Tibial nerve (tissue), 4 donors: ENCODE measurements at places on chromosomes 7 and 10.

GRCh38 chr7:1068619-1069018, 19.3 kb upstream of the GPER1 start:
- H3K27ac ChIP-seq = no peak overlapping the region
- no peak for DNase-seq
- no peak overlapping the region for H3K4me3 ChIP-seq
- no peaks in the 10 kb centered on the region for H3K36me3 ChIP-seq
- H3K4me1 ChIP-seq = peaks cover 17% of the 10 kb centered on the region

- DNase-seq = no peak
- H3K4me3 ChIP-seq = no peak overlapping the region
- no peak overlapping the region for H3K27ac ChIP-seq
- no peaks in the 10 kb centered on the region for H3K27me3 ChIP-seq
- H3K4me1 ChIP-seq = no peaks in the 10 kb centered on the region
- H3K36me3 ChIP-seq = no peaks in the 10 kb centered on the region
These were observed 95.1 kb upstream of the ITGB1 start for GRCh38 chr10:33052915-33053810.

- no peak overlapping the region for H3K4me3 ChIP-seq
- DNase-seq = no peak
- H3K27ac ChIP-seq = no peak overlapping the region
- peaks cover 27% of the 10 kb centered on the region for H3K36me3 ChIP-seq
- peaks cover 3% of the 10 kb centered on the region for H3K4me1 ChIP-seq
- H3K27me3 ChIP-seq = peaks cover 8% of the 10 kb centered on the region
These were observed 36.3 kb upstream of the RNF32 start for GRCh38 chr7:156604311-156604710.

DNA sequence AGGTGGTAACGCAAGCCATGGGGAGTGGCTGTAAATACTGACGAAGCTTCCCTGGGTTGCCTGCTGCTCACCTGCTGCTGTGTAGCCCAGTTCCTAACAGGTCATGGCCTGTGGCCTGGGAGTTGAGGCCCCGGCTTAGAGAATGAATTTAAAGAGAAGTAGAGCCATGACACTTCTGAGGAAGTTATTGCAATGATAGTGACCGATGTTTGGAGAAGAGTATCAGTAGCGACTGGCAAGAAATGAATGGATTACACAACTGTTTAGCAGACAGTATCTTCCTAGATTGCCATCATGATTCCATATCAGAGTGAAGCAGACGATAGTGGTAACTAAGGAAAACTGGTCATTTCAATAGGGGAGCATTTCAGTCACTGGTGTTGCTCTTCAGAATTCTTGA, 249.6 kb downstream of the PLXDC2 start:
- H3K36me3 ChIP-seq = peaks cover 16% of the 10 kb centered on the region
- H3K27ac ChIP-seq = no peak overlapping the region
- H3K4me3 ChIP-seq = no peak overlapping the region
- H3K27me3 ChIP-seq = no peaks in the 10 kb centered on the region
- H3K4me1 ChIP-seq = no peaks in the 10 kb centered on the region
